Stimulated activated CD8-positive, alpha-beta memory T cell treated with anti-CD3 and anti-CD28 coated beads, Interleukin-4, amount 100 ng/mL, for 1 hour (primary cell): ENCODE measurements at places on chromosomes 12 and 14.

- DNase-seq: no peak
Observed at GRCh38 chr12:55728186-55728938, 447 bp downstream of the CD63 start.

GRCh38 chr12:91980389-91980821, 165.2 kb downstream of the BTG1 start:
- no peak for DNase-seq

GRCh38 chr12:108685469-108686260, 45.7 kb downstream of the CORO1C start:
- DNase-seq: no peak

DNA sequence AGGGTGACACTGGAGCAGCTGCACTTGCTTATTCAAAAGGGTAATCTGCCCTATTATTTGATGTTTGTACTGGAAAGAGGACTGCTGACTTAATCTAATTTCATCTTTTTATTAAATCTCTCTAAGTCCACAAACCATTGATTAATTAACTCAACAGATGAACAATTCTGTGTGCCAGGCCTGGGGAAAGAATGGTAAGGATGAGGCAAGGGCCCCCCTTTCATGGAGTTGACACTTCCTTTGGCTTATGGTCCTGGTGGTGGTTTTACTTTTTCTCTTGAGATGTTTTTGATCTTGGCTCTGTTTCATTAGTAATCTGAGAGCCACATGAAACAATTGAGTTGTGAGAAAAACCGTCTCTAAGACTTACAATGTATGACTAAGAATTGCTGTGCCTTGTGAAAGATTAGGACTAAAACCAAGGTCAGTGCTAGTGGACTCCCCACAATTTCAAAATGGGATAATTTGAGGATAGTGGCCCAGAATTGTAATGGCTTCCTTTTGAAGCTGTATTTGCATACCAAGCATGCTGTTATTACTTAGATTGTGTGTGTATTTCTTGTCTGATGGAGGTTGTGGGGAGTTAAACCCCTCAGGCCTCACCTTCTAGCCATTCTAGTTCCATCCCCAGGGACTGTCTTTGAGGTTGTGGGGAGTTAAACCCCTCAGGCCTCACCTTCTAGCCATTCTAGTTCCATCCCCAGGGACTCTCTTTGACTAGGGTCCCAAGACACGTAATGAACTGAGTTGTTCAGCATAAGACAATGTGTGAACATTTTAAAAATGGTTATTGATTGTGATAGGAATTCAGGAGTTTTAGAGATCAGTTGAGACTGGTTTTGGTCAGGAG, 52.5 kb upstream of the EVL start:
- DNase-seq: no peak

GRCh38 chr14:59302313-59302712, 113.8 kb downstream of the DAAM1 start:
- DNase-seq: no peak

DNA sequence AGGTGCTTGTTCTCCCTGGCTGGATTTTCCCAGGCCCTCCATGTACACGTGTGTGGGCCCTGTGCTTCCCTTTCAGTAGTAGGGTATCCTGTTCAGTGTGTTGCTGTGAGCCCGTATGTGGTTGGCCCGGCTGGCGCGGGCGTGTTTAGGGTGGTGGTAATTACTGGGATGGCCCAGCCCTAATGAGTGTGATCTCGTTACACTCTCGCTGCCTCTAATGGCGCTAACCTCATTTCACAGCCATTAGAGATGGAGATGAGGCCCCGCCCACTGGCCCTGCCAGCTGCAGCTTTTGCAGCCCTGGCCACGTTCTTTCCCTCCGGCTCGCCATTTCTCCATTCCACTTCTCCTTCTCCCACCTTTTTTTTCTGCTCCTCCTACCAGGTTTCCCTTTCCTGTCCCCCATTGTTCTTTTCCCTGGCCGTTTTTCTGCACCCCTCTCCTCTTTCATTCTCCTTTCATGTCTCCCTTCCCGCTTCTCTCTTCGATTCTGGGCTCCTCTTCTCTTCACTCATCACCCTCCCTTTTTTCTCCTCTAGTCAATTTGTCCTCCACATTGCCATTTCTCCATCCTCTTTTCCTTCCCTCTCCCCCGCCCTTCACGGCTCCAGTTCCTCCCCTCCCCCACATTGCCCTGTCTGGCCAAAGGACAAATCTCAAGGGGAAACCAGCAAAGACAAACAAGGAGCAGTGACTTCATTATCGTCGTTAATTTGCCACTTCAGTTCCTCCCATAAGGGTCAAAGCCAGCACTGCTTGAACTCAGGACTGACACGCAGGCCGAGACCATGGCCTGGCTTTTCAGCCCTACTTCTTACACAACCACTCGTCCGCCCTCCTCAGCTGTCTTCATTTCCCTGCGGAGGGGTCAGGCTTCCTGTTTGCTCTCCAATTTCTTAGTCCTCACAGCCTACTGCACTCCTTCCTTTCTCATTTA, 6.8 kb downstream of the ZFHX2 start:
- DNase-seq: no peak

GRCh38 chr14:88519907-88520306, 34.9 kb downstream of the PTPN21 start:
- no peak for DNase-seq
